ENCODE measurements at places on chromosomes 2 and 18.
A peak's percentile ranks its signal among the peaks of the same experiment; 100 is the strongest.

GRCh38 chr2:117523267-117523666 lies 291.2 kb upstream of the DDX18 start:
- no peak for DNase-seq

DNA sequence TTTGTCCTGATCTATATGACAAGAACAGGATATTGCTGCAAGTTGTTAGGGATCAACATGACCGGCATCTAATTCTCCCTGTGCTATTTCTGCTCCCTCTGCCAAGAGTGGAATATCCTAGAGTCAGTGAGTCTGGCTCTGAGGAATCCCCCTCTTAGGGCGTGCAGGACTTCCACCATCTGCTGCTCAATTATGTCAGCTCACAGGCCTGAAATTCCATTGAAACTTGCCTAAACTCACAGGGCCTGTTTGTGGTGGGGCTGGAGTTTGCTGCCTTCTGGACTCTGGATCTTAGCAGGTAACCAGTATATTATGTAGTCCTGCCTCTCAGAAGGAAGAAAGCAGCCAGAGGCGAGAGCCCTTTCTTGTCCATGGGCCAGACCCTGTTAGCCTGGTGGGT lies 323.0 kb downstream of the TSN start:
- DNase-seq: no peak

DNA sequence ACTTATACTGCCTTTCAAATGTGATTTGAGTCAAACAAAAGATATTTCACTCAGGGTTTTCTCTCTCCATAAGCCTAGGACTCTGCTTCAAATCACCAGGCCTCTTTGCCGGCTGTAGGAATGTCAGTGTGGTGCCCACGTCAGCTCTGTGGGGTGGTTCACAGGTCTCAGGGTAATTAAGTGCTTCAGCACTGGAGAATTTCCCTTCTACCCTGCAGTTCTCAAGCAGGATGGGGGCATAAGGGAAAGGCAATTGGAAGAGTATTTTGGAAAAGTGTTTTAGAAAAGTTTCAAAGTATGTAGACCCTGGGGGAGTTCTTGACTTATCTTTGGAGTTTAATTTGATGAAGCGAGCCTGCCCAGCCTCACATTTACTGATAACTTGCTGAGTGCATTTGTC lies 9.6 kb downstream of the CNGA3 start:
- DNase-seq: no peak

DNA sequence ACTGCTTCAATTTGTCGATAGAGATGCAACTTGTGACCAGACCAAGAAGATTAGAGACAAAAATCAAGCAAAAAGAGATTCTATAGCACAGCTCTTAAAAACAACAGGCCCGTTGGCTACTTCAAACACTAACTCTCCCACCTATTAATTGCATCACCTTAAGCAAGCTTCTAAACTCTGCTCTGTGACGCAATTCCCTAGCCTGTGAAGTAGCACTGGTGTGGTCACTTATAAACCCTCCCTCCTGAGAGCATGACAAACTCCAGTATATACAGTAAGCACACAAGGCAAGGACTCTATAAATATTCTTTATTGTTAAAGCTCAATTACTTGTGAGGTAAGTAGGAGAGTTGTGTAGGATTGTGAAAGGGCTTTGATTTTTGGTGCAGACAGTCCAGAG lies 72.3 kb downstream of the CMPK2 start:
- DNase-seq: no peak

GRCh38 chr2:181314551-181314950 lies 142.6 kb upstream of the ITGA4 start:
- no peak for DNase-seq

GRCh38 chr2:85996591-85996990 lies 107.8 kb upstream of the ST3GAL5 start:
- no peak for DNase-seq

GRCh38 chr2:43024515-43025011 lies 201.8 kb downstream of the ZFP36L2 start:
- no peak for DNase-seq

DNA sequence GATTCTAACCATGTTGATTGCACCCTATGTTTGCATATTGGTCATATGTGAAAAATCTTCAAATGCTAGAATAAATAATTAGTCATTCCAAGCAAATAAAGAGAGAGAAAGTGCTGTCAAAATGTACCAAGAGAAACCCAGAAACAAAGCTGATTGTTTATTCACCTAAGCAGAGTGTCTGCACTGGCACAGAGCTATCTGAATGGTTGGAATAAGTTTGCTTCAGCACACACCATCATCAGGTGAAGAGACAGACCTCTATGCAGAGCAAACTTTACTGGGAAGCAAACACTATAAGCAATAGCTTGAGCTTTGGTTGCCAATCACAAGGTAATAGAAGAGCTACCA lies 25.4 kb downstream of the DSG4 start:
- no peak for DNase-seq

DNA sequence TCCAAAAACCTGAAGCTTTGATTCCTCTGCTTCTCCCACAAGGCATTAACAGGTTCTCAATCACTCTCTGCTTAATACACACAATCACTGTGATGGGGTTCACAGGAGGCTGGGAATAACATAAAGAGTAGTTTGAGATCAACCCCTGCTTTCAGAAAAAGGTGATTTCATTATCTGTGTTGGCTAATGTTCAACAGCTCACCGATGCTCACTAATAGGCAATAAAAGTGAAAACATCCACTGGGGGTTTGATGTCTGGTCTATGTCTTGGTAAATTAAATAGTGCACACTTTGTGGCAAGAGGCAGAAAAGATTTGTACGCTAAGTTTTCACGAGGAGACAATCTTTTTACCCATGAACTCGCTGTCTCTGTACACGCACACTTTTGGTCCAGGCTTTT lies 159.3 kb upstream of the SERPINE2 start:
- no peak for DNase-seq

- DNase-seq: no peak
Measured at GRCh38 chr2:157480182-157480961, 36.5 kb upstream of the CYTIP start.

DNA sequence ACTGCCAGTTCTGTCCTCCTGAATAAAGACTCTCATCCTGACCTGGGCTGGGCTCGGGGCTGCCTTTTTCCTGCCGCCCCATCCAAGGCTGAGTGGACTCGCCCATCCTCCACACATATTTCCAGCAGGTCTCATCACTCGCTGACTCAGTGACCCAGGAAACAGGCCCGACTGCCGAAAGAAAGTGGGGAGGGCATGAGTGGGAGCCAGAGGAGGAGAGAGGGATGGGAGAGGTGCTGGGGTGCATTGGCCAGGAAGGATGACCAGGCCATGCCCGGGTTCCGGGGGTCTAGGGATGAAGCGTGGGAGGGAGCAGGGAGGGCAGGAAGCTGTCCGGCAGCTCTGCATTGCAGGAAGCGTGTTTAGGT lies 66.7 kb downstream of the TWIST2 start:
- DNase-seq: no peak

GRCh38 chr2:133788386-133788785 lies 220.1 kb upstream of the NCKAP5 start:
- DNase-seq: no peak

- peak; percentile 21 for DNase-seq
Measured at GRCh38 chr18:13791181-13791580, 32.8 kb upstream of the MC5R start.

- DNase-seq: no peak
Measured at GRCh38 chr2:215811409-215812345, 201.7 kb downstream of the MREG start.

- DNase-seq: no peak
Measured at GRCh38 chr2:128421861-128422311, 103.2 kb upstream of the HS6ST1 start.

- no peak for DNase-seq
Measured at GRCh38 chr2:97741251-97741650, 27.9 kb downstream of the ZAP70 start.

- DNase-seq: no peak
Measured at GRCh38 chr2:169585673-169586072, 1.5 kb downstream of the PPIG start.

DNA sequence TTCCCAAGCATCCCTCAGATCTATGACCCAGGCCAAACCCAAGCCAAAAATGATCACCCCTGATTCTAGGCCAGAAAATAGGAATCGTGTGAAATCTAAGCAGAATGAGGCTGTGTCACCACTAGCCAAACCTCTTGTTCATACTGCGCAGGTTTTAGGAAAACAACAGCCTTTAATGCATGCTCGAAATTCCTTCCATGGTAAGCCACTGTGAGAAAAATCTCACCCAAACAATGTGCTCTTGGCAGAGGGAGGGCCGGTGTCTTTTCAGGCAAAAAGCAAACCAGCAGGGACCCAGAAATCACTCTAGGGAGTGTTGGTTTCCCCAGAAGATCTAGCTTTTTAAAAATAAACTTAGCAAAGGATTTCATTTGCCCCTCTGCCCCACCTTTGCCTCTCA lies 71.2 kb upstream of the FOSL2 start:
- no peak for DNase-seq

DNA sequence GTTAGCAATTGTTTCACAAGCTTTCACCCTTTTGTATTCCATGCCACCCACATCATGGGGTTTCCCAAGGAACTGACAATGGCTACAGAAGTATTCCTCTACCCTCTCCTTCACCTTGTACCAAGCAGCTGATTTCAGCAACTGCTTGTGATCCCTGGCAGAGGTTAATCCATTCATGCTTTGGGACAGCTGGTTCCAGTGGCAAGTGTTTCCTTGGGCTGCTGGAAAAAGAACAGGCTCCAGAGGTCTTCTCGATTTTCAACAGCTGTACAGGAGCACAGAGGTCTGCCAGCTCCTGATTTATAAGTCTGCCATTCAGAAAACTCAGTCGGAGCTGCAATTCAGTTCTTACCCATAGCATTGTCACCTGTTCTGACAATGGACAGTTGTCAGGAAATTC lies 239.2 kb upstream of the CWC22 start:
- no peak for DNase-seq

DNA sequence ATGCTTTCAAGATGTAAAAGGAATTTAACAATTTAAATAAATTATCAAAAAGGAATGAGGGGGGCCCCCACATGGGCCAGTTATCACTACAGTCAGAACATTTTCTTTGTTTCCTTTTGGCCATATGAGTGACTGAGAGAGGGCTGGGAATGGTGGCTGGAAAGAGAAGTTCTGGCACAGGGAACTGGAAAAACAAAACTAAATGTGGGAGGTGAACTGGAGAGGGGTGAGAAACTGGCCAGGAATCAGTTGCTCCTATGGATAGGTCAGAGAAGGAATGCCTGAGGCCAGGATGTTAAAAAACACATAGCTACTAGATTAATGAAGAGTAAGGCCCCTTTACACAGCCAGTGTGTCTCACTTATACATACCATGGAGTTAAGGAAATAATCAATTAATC lies 121.0 kb downstream of the RBMS1 start:
- DNase-seq: no peak

GRCh38 chr2:159076241-159076640 lies 107.8 kb downstream of the TANC1 start:
- DNase-seq: no peak

GRCh38 chr18:63869374-63869773 lies 18.1 kb upstream of the SERPINB2 start:
- DNase-seq: no peak

All from keratinocyte (primary cell).